ENCODE measurements at places on chromosomes 12 and 14.

- no peak for DNase-seq
These were observed 34.7 kb upstream of the RTRAF start for GRCh38 chr14:51954657-51955056.

GRCh38 chr12:52965337-52965731 lies 16.4 kb downstream of the KRT18 start:
- DNase-seq, result no peak

- peak; percentile 45 for DNase-seq
These were observed 33.0 kb downstream of the CDKL1 start for GRCh38 chr14:50363714-50364111.

DNA sequence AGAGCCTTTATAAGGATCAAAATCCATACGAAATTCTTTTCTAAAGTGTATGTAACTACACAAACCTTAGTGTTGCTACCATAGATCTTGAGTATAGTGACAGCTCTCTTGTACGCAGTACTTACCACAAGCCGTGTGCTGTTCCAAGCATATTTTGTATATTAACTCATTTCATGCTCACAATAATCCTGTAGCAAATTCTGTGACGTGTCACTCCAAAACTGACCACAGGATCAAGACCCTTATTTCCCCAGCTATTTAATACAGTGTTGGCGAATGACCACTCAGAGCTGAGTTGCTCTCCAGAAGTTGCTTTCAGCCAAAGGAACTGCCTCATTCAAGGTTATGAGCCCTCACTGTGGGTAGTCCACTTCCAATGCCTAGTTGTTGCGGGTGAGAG lies 169.8 kb downstream of the BTG1 start:
- DNase-seq, result no peak

GRCh38 chr12:90515199-90516175 lies 439.5 kb downstream of the CCER1 start:
- no peak for DNase-seq

DNA sequence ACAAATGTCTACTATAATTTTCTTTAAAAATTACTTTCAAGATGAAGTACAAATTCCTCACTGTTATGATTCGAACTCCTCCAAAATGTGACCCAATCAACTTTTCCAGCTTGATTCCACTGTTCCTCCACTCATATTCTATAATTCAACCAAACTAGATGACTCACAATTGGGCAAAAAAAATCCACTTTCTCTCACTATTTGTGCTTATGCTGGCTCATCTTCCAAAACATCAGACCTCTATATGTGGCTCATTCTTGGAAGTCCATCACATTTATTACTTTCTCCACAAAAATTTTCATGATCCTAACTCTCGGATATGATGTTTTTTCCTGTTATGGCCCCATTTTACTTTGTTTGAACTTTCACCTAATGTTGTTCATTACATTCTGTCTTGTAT lies 26.9 kb upstream of the RXYLT1 start:
- no peak for DNase-seq

- no peak for DNase-seq
These were observed 3.8 kb upstream of the SHMT2 start for GRCh38 chr12:57225680-57226210.

DNA sequence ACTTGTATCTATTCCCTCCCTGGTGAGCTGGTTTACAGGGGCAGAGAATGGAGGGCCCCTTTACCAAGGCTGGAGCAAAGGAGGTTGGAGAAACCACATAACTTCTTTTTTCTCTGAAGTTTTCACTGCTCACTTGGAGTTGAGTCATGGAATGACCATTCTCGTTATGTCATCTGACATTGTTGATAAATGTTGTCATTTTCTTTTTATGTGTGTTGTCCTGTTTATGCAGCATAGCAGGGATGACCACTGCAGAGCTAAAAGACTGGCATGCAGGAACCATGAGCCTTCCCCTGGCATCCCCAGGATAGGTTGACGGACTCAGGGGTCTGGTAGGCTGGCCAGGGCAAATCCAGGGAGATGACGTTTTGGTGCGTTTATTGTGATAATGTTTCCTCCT lies 256.8 kb upstream of the DDHD1 start:
- DNase-seq, result no peak
